Hematopoietic multipotent progenitor cell treated with erythropoietin and hydrocortisone succinate and interleukin-3 and kit ligand, for 6 days (in vitro differentiated cells): ENCODE measurements at places on chromosomes 5 and 9.

- DNase-seq, result no peak
These were observed 23.0 kb downstream of the EPB41L4B start for GRCh38 chr9:109297899-109298298.

DNA sequence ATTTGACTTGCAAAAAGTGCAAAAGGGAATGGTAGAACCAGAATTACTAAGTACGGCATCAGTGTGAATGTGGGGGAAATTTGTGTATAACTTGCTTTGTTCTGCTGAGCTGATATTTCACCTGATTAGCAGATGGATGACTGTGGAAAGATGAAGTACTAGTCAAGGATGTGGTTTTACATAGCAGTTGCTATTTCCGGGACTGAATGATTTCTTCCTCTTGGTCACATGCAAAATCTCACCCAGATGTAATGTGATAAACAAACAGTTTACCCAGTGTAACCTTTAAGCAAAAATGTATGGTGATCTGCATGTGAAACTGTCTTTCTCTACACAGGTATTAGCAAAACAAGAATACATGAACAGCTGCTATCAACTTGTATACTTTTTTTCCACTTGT lies 46.1 kb downstream of the DCP2 start:
- DNase-seq, result peak; percentile 56

DNA sequence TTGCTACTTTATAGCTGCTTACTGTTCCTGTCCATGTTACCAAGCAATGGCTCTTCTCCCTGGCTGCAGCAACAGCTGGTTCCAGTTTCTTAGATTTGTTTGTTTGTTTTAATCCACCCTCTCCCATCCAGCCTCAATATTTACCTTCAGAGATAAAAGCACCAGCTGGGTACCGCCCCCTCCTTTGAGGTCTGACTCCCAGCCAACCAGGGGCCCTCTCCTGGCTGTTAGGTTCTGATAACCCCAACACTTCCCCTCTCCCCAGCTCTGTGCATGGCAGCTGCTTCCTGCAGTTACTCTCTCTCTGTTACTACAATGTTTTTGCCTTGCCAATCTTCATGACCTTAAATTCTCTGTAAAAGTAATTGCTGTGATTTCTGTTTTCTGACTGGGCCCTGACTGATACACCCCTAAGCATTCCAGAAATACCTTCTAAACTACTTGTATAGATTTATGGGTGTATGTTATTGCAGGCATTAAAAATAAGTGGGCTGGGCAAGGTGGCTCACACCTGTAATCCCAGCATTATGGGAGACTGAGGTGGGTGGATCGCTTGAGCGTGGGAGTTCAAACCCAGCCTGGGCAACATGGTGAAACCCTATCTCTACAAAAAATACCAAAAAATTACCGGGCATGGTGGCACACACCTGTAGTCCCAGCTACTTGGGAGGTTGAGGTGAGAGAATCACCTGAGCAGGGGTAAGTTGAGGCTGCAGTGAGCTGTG lies 2.6 kb upstream of the GCNT1 start:
- peak; percentile 98 for DNase-seq

- DNase-seq, result peak; percentile 73
These were observed 4.1 kb downstream of the NFIL3 start for GRCh38 chr9:91419222-91420191.

DNA sequence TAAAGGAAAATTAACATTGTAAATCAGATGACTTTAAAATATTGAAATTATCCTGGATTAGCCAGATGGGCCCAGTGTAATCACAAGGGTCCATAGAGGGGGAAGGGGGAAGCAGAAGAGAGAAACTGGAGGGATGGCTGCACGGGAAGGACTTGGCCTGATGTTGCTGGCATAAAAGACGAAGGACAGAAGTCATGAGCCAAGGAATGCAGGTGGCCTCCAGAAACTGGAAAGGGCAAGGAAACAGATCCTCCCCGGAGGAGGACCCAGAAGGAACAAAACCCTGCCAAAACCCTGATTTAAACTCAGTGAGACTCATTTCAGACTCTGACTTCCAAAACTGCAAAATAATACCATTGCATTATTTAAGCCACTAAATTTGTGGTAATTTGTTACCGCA lies 100.2 kb downstream of the ADAMTS2 start:
- DNase-seq, result no peak

DNA sequence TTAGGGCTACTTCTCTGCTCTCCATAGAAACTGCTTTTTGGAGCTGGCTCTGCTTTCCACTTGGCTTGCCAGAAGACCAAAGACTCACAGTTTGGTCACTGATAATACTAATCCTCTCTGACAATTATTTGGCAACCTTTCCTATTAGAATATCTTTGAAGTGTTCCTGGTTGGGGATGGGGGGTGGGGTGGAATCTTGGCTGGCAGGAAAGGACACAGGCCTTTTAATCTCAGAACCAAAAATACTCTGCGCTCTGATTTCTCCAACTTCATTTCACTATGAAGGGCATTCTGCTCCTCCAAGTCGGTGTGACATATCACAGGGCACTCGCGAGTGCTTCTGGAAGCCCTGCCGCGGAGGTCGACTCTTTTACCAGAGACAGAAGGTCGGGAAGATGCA lies 1329.0 kb upstream of the WWC1 start:
- DNase-seq, result no peak

DNA sequence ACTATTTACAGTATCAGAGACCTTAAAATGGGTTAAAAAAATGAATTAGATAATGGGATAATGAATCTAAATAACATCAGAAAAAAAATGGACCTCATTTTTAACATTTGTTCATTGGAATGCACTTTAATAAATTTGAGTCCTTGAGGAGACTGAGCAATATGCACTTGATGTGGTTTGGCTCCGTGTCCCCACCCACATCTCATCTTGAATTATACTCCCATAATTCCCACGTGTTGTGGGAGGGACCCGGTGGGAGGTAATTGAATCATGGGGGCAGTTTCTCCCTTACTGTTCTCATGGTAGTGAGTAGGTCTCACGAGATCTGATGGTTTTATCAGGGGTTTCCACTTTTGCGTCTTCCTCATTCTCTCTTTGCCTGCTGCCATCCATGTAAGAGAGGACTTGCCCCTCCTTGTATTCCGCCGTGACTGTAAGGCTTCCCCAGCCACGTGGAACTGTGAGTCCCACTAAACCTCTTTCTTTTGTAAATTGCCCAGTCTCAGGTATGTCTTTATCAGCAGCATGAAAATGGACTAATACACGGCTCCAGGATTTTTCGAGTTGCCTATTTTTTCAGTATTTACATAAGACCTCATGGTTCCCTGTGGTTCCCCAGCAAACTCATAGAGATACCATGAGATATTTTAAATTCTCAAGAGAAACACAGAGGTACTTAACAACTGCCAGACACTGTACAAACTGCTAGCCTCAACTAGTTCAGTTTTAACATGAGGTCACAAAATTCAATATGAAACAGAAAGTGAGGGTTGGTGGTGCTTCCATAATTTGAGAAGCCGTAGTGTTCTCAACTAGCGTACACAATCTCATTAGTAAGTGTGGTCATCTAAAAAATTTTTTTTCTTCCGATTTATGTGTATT lies 128.3 kb downstream of the TLE1 start:
- no peak for DNase-seq

GRCh38 chr9:18077941-18078678 lies 395.8 kb upstream of the ADAMTSL1 start:
- no peak for DNase-seq

DNA sequence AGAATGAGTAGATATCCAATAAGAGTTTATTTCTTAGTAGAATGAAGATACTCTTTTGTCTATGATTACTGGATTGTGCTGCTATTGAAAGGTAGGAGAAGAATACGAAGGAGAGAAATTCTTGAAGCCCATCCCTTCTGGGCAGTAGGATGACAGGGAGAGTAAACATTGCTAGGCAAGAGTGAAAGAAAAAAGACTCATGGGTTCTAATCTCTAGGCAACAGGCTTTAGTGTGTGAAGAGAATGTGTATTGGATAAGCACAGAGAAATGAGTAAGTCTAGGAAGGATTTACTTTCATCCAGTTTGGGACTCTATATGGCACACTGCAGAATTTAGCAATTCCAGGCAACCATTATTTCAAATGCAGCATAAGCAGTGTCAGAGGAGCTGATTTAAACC lies 216.0 kb downstream of the GABRG2 start:
- no peak for DNase-seq

- no peak for DNase-seq
These were observed 33.2 kb upstream of the RICTOR start for GRCh38 chr5:39107350-39107749.

GRCh38 chr5:38601133-38601862 lies 44.9 kb upstream of the LIFR start:
- DNase-seq, result no peak

GRCh38 chr5:34914671-34915138 lies 599 bp downstream of the RAD1 start:
- DNase-seq, result peak; percentile 61

GRCh38 chr5:37932450-37932849 lies 92.6 kb upstream of the GDNF start:
- no peak for DNase-seq

GRCh38 chr5:172770374-172770674 lies 671 bp downstream of the DUSP1 start:
- DNase-seq, result no peak

DNA sequence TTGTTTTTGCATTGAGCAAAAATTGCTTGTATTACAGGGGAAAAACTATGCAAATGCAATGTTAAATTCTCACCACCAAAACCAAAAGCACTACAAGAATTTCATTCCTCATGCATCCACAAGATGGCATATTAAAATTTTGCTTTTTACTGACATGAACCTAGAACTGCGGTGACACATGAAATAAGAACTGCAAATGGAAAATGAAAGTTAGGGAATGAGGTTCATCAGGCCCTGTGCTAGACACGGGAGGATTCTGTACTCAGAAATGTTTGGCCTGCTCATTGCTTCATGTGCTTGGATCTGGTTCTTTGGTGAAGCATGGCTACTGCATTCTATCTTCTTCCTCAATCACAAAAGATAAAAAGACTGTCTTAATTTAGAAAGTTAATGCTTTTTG lies 9.1 kb upstream of the RFK start:
- peak; percentile 81 for DNase-seq

DNA sequence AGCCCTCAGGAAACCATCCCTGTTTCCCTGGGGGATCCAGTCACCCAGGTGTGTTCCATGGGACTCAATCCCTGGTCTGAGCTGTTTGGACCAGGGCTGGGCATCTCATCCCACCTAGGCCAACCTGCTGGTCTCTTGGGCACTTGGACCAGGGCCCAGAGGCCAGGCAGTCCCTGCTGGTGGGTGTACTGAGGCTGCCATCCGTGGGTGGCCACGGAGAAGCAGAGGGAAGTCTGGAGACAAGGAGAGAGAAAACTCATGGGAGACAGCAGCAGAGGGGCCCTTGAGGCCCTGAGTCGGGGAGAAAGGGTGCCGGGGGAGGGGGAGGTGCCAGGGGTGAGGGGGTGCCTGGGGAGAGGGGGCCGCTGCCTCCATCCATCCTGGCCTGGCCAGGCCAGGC lies 247.8 kb downstream of the PBX3 start:
- no peak for DNase-seq

DNA sequence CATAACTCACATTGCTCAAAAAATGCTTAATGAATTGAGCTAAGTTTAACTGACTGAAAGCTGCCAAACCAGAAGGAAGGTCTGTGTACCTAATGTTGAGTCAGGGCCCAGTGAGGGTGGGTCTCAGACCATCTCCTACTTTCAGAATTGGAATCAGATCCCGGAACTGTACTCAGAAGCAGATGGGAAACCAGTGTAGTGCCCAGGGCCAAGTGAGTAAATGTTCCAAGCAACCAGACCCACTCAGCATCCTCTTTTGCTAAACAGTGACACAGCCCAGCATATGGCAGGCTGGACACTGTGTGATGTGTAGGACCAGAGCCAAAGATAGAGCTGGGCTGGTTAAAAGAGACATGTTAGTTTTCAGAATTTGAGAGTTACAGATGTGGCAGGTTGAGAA lies 94.1 kb downstream of the PLCXD3 start:
- no peak for DNase-seq

DNA sequence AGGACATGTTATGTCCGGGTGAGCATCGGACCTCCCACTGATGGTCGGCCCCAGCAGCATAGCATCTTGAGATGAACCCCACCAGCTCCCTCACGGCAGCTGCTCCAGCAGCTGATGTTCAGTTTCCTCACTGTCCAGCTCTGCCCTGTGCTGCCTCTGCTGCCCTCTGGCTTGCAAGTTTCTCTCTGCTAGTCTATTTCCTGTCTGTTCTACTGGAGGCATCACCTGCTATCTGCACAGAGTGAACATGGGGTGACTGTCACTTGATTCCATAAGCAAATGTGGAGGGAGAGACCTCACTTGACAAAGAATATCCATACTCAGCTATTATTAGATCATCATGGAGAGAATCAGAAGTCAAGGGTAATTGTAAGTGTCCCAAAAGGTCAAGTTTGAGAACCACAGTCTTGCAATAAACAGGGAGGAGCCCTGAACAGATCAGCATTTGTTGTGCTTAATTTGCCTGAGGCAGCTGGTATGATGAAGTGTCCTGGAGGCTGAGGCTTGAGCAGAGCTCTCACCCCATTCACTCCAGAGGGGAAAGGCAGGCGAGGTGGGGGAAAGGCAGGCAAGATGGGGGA lies 702.8 kb downstream of the SEMA5A start:
- no peak for DNase-seq

GRCh38 chr9:127214421-127215267 lies 49.9 kb upstream of the GARNL3 start:
- peak; percentile 74 for DNase-seq

- DNase-seq, result no peak
These were observed 360.1 kb upstream of the PANK3 start for GRCh38 chr5:168939156-168939800.

GRCh38 chr5:1442222-1443145 lies 2.8 kb downstream of the SLC6A3 start:
- no peak for DNase-seq

GRCh38 chr5:116778032-116778431 lies 203.4 kb upstream of the SEMA6A start:
- DNase-seq, result no peak

GRCh38 chr5:72692651-72693442 lies 123.6 kb upstream of the TNPO1 start:
- no peak for DNase-seq

GRCh38 chr5:57501414-57502201 lies 19.0 kb upstream of the ACTBL2 start:
- DNase-seq, result peak; percentile 32
